CD4-positive, alpha-beta T cell treated with Interleukin-6 for 4 hours (primary cell): ENCODE measurements at places on chromosomes 1 and 21.
A peak's percentile ranks its signal among the peaks of the same experiment; 100 is the strongest.

DNA sequence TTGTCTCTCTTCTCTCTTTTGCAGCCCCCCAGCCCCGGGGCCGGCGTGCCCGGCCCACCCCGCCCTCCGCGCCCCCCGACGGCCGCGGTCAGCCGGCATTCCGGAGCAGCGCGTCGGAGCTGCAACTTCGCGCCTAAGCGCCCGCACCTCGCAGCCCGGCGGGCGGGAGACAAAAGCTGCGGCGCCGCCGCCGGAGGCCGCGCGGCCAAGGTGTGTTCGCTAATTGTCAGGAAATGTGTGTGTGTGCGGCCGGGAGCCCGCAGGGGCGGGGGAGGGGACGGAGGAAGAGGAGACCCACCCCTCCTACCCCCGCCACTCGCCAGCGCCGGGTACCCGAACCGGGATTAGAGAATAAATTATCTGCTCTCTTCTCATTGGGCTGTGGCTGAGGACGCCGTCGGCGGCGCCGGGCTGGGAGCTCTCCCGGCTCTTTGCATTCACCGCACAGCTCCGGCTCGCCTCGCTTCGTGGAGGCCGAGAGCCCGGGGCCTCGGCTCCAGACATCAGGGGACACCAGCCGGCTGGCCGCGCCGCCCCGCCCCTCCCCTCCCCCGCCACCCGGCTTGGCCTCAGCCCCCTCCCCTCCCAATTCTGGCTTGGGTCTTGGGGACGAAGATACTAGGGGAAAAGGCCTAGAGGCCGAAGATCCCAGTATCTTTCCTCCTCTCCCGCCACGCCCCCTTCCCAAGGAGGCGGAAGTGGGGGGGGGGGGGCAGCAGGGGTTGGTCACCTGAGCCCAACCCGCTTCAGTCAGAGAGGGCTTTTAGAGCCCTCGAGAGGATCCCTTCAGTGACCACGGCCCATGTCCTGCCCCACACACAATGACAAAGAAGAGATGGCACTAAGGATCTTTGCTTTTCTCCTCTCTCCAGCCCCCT, 1.3 kb upstream of the BLACAT1 start:
- peak; percentile 19 for DNase-seq

DNA sequence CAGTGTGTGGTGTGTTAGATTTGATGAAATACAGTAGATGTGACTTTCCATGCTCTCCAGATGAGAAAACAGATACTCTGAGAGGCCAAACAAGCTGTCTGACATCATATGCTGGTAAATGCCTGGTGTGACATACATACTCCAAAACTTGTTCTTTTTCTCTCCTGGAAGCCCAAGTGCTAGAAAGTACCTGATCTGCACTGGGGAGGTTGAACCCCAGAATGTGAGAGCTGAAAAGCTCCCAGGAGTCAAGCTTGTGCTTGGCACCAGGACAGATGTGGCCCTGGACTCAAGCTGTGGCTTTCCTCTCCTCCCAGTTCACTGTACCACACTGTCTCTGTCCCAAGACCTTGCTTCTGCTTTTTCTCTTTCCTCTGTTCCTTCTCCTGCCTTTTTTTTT, 389.0 kb upstream of the USP24 start:
- DNase-seq: no peak

DNA sequence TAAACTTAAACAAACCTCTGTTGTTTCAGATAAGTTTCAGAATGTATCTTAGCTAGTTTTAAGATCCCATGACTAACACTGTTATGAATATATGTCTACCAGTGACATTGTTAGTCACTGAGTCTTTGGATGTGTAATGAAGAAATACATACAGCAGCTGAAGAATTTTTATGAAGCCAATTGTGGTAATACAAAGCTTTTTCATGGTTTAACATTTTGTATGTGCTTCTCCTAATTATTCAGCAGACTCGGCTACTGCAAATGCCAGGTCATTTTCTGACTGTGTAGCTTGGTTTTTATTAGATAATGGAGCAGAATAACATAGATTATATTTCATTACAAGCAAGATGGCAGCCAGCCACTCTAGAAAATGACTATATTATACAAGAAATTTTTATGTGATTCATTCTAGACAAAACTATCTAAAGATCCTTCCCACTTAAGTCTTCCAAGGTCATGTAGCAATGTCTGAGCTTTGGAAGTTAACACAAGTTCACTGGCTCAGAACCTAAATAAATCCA, 147.8 kb downstream of the TNFSF18 start:
- no peak for DNase-seq

DNA sequence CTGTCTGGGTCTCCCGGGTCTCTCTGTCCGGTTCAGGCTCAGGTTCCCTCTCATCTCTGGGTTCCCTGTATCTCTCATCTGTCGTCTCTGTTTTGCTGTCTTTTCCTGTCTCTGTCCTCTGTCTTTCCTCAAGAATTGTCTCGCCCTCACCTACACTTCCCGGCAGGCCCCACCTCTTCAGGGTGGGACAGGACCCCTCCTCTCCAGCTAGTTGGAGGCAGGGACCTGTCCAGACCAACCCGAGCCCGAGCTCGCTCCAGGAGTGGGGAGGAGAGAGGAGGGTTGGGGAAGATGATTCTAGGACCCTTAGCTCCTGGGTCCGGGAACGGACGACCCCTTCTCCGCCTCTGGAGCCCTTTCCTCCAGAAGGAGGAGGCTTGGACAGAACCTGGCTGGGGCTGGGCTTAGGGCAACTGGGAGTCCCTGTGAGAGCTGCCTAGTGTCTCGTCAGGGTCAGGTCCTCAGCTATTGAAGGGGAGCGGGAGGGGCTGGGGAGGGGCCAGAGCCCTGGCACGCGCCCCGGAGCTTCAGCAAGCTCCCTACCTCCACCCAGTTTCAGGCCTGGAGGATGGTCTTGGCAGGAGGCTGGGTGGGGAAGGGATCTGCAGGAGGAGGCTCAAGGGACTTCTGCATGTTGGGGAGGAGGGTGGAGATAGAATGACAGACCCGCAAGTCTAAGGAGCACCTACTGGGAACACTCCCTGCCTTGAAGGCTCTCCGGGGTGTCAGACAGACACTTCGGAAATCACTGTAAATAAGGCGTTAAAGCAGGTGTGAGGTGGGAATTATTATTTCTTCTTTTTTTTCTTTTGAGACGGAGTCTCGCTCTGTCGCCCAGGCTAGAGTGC, 26.3 kb upstream of the EPB41 start:
- peak; percentile 13 for DNase-seq

DNA sequence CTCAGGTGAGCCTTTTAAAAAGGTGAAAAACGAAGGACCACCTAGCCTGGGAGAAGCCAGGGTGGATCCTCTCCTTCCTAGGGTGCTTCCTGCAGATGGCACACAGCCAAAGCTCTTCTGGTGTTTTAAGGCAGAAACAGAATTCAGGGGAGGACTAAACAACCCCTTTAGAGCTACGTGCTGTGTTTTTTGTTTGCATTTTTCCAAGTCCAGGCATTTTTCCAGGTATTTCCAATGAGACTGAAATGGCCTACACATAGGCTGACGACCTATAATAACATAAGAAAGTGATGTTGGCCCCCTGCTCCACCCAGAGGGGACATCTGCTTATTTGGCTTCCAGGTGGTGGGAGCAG, 83.8 kb downstream of the CAPZB start:
- no peak for DNase-seq

GRCh38 chr1:29500651-29501050, 264.3 kb downstream of the PTPRU start:
- DNase-seq: no peak

GRCh38 chr1:156295391-156295947, at the start of gene GLMP:
Gene GLMP, minus strand, starts transcription at chr1:156295679. Its CDS starts 34 bp downstream, at chr1:156295645.
- peak; percentile 69 for DNase-seq

GRCh38 chr1:182080955-182081582, 19.6 kb upstream of the ZNF648 start:
- DNase-seq: peak; percentile 34

- DNase-seq: no peak
These were observed 102.6 kb downstream of the ZNF644 start for GRCh38 chr1:90919190-90919719.

DNA sequence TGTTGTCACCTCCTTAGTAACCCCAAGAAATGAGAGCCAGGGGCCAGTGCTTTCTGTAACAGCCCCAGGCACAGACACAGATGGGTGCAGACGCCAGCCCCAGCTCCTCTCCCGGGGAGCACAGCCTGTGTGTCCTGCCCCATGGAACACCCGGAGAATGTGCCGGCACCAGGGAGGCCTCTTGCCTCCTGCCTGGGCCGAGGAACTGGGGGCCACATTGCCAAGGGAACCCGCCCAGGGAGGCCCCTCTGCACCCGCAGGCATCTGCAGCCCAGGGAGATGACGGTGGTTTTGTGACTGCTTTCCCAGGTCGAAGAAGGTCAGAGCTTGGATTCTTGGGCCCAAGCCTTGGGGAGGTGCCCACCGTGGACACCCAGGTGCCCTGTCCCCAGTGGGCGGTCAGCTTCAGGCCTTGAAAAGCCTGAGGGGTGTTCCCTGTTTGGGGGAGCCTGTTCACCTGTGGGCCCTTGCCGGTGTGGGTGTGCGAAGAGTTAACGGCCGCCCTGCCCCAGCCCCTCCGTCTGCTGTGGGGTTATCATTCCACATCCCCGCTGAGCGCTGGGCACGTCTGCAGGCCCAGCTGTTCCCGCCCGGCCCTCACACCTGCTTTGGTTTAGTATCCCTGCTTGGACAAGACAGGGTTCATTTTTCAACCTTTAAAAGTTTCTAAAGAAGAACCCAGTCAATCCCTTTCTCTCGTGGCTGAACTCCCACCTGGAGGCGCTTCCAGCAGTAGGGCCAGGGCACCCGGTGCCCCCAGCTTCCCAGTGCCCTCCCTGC, 62.5 kb downstream of the MORN1 start:
- DNase-seq: no peak

- no peak for DNase-seq
These were observed 21.0 kb downstream of the NUP133 start for GRCh38 chr1:229487181-229487580.

GRCh38 chr1:87435484-87435883, 106.8 kb downstream of the LMO4 start:
- no peak for DNase-seq

- peak; percentile 83 for DNase-seq
These were observed 4.5 kb downstream of the ADARB1 start for GRCh38 chr21:45078877-45079281.

DNA sequence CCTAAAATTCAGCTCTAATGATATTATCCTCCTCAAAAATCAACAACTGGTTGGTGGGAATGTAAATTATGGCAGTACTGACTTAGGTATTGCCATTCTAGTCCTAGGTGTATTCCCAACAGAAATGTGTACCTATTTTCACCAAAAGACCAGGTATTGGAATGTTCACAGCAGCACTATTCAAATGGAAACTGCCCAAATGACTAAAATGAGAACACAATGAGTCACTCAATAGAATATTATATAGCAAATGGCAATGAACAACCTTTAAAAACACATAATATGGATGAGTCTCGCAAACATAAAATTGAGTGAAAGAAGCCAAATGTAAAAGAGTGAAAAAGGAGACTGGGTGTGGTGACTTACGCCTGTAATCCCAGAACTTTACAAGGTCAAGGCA, 44.9 kb downstream of the GADD45A start:
- no peak for DNase-seq

GRCh38 chr1:108661030-108661609, at the start of gene HENMT1:
Gene HENMT1, minus strand, starts transcription at chr1:108661093. Its CDS starts 1,209 bp downstream, at chr1:108659884.
- DNase-seq: peak; percentile 81

DNA sequence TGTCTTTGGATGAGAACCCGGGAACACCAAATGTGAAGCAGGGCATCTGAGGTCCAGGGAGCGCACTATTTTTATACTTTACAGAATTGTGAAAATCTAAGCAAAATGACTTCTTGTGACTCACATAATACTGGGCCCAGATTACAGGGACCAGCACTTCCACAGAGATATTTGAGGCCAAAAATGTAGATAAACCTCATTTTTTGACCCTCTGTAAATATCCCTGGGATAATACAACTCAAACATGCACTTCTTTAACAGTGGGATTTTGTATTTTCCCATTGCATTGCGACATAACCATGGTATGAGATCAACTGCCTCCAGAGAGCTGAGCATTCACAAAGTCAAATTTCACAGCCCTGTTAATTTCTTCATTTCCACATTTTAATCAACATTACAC, 289.4 kb upstream of the ADGRL4 start:
- DNase-seq: no peak

- no peak for DNase-seq
These were observed 8.4 kb upstream of the SNX7 start for GRCh38 chr1:98653123-98653522.

- DNase-seq: no peak
These were observed 136.0 kb downstream of the TLR5 start for GRCh38 chr1:223006917-223007648.

GRCh38 chr1:2121101-2121691, 71.0 kb downstream of the PRKCZ start:
- no peak for DNase-seq

- no peak for DNase-seq
These were observed 48.6 kb upstream of the ATF3 start for GRCh38 chr1:212559929-212560328.

DNA sequence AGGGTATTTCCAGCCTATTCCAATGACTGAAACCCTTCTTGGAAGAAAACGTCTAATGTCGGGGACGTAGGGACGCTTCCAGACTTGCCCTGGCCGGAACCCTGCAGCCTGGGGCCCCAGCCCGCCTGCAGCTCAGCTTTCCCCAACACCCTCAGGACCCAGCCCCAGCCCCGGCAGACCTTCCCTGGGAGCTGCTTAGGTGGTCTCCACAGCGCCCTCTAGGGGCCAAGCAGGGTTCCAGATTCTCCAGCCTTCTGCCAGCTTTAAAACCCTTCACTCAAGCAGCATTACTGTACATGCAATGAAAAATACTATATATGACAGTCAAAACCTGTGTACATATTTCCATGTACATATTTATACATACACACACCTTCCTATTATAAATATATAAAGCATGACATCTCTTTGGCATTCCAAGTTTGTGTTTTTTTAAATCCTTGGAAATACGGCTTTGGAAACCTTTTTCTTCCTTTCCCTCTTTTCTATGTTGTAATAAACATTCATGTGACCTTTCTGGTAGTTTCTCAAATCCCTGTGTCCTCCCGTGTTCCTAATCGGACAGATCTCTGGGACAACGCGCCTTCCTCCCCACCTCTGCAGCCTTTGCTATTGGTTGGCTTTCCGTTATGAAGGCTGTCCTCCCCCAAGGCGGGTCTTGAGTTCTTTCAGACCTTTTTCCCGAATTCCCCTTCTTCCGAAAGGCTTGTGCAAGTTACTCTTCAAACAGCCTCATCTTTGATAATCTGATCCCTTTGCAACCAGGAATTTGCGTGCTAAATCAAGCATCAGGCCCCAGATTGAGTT, 60.3 kb downstream of the STUM start:
- DNase-seq: peak; percentile 77

DNA sequence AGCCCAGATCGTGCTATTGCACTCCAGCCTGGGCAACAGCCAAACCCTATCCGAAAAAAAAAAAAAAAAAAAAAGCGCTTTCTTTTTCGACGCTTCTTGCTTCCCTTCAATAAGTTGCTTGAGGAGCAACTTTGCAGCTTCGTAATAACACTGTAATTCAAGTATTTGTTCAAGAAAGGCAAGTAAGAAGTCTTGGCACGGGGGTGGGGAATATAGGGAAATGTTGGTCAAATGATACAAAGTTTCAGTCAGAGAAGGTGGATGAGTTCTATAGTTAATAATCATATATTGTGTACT, 871 bp upstream of the PSMA5 start:
- DNase-seq: no peak

- DNase-seq: no peak
These were observed 68.8 kb downstream of the ITGB3BP start for GRCh38 chr1:63454269-63454668.
